Stromal cell of bone marrow (primary cell): ENCODE measurements at places on chromosomes 2 and 18.
A peak's percentile ranks its signal among the peaks of the same experiment; 100 is the strongest.

- DNase-seq, result no peak
Measured at GRCh38 chr2:32274289-32274688, 3.4 kb upstream of the YIPF4 start.

DNA sequence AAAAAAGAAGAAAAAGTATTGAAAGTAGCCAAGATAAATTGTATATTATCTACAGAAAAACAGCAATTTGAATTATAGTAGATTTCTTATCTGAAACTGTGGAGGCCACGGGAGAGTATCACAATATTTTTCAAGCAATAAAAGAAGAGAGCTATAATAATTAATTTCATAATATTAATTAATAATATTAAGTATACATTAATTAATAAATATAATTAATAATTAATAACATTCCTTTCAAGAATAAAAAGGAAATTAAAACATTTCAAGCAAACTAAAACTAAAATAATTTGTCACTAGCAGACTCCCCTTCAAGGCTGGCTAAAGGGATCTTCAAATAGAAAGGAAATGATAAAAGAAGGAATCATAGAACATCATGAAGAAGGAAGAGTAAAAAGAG, 372.7 kb upstream of the KYNU start:
- no peak for DNase-seq

DNA sequence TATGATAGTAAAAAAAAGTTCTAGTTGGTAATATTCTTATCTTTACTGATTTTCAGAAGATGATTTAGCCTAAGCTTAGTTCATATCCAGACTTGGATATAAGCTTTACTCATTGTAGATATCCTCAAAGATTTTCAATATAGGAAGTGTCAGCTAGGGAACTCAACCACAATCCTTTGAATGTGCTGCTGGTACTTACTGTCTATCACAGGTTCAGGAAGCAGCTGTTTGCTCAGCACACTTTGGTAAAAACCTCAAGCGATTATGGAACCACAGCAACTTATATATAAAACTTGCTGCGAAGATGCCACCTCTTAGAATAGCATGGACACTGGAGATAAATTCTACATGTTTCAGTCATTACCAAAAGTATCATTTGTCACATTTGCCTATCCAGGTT, 60.1 kb upstream of the TNFRSF11A start:
- DNase-seq, result no peak

- DNase-seq, result peak; percentile 37
Measured at GRCh38 chr2:40165509-40165844, 286.4 kb downstream of the SLC8A1 start.

DNA sequence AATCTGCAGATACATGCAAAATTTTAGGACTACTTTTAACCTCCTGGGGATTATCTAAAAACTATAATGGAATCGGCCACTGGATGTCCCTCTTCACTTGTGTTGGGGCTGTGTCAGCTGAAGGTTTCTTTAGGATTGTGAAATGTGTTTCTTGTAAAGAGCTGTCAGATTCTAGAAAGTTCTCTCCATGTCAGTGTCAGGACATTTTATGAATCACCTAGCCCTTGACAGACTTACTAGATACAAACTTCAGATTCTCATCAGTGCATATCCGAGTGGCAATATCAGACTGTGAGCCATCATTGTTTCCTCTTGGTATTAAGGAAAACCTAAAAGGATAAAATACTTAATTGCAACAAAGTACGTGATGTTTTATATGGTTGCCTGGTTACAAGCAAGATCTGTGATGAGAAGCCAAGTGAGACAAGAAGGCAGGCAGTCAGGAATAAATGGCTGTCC, 107.3 kb downstream of the CPS1 start:
- peak; percentile 16 for DNase-seq

- DNase-seq, result no peak
Measured at GRCh38 chr2:145771525-145771924, 1251.6 kb upstream of the ZEB2 start.

DNA sequence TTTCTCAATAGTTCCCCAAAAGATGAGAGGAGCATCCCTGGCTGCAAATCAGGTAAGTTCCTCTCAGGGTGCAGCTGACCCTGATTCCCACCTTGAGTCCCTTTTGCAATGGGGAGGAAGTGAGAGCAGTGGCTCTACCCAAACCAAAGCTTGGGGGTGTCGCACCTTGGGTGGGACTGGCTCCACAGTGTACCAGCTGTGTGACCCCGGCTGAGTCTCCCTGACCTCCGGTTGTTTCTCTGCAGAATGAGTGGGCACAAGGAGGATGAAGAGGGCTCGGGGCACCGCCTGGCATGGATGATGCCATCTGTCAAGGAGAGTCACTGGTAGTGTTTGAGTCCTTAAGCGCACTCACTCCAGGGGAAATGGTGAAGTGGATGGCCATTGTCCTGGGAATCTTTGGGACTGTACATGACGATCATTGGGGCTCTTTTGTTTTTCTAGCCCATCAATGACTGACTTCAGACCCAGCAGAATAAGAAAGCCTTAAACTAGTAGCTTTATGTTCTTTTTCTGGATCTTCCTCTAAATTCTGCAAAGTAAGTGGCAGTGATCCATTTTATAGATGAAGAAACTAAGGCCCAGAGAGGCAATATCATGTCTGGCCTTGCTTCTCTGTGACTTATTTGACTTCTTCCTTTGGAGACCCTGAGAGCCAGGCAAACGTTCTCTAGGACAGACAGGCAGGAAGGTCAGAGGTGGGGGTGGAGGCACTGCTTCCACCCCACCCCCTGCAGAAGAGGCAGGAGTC, 106.3 kb upstream of the ST3GAL5 start:
- no peak for DNase-seq

- no peak for DNase-seq
Measured at GRCh38 chr2:137942037-137942832, 22.0 kb upstream of the HNMT start.

DNA sequence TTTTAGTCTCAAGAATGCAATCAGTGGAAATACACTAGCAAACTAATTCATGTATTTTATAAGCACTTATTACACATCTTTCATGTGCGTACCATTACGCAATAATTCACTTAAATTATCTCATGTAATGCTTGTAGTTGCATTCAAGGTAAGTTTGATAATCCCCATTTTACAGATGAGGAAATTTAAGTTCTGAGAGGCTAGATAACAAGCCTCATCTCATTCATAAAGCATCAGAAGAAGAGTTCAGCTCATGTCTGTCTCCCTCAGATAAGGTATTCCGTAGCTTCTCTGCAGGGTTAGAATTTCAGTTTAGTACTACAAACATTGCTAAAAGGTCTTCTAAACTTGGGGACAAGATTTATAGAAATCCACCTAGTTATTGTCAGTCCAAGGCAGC, 47.8 kb downstream of the HNMT start:
- no peak for DNase-seq

DNA sequence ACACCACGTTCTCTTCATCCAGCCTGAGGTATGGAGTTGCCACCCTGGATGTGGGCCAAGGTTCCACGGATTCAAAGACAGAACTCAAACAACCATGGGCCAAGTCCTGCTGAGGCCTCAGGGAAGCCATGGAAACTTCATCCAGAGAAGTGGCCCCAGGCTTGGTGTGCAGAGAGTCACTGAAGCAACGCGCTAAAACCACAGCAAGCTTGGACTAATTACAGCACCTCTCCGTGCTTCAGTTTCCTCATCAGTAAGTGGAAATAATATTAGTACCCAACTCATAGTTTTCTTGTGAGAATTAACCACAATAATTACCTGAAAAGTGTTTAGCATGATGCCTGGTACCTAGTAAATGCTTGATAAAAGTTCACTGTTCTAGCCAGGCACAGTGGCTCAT, 19.2 kb upstream of the AP1S3 start:
- no peak for DNase-seq

DNA sequence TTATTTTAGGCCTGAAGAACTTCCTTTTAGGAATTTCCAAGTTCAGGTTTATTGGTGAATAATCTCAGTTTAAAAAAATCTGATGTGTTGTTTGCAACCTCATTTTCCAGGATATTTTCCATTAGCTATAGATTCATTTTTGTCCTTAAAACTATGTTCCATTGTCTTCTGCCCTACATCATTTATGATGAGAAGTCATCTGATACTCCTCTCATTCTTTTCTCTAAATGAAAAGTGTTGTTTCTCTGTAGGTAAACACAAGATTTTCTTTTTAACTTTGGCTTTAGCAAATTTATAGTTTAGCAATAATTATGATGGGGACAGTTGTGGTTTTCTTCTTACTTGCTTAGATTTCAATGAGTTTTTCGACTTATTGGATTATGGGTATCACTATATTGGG, 427.3 kb downstream of the DCDC2C start:
- no peak for DNase-seq

GRCh38 chr2:119051263-119051662, 107.3 kb downstream of the C1QL2 start:
- DNase-seq, result no peak

GRCh38 chr2:2057125-2057721, 273.9 kb downstream of the MYT1L start:
- no peak for DNase-seq

DNA sequence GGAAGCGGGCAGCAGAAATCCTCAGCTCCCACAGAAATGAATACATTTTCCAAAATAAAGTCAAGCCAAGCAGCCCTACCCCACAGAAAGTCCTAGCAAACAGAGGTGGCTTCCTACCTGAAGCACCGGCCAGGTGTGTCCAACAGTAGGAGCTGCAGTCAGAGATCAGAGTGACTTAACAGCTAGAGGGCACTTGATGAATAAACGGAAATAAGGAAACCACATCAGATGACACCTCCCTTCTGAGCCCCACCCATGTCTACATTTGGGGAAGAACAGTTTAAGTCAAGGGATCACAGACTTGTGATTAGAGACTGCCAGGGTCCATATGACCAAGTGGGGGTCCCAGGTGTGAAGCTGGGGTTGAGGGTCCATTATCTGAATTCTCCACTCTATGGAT, at the start of gene CXCR1:
Gene CXCR1, minus strand, starts transcription at position 172 of the 400 bp plus-strand sequence. CDS start 1,751 bp downstream, outside the sequence.
- DNase-seq, result no peak

DNA sequence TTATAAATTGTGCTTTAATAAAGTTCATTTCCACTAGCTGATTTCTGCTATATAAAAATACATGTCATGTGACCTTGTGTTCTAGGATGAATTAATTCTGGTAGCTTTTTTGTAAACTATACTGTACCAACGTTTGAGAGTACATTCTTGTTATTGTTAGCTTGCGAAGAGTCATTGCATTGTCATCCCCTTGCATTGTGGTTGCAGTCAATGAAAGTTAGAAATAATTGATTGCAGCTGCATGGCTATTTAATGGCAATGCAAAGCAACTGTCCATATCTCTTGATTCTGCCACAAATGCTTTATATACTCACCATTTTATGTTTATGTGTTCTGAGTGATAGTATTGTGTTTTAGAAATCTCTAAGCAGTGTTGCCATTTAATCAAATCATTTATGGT, 91.6 kb downstream of the ZNF407 start:
- DNase-seq, result no peak

- no peak for DNase-seq
Measured at GRCh38 chr2:219416938-219417337, 1.2 kb upstream of the DES start.

GRCh38 chr2:232490221-232491138, 2.8 kb upstream of the ECEL1 start:
- DNase-seq, result no peak

GRCh38 chr2:7117076-7117475, 199.9 kb downstream of the RNF144A start:
- no peak for DNase-seq

DNA sequence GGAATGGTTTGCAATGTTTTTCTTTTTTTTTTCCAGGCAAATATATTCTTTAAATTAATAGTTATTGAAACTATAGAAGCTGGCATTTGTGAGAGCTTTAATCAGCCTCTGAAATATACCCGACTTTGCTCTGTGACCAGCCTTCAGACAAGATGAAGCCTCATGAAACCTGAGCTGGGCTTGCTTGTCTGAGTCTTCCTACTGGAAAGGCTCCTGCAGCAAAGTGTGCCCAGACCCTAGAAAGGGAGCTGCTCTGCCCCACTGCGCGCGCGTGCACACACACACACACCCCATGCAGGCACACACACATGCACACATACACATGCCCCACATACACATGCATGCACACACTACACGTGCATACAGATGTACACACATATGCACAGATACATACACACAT, 203.3 kb upstream of the NT5C1B start:
- DNase-seq, result no peak

GRCh38 chr18:7457262-7457661, 109.9 kb upstream of the PTPRM start:
- no peak for DNase-seq

DNA sequence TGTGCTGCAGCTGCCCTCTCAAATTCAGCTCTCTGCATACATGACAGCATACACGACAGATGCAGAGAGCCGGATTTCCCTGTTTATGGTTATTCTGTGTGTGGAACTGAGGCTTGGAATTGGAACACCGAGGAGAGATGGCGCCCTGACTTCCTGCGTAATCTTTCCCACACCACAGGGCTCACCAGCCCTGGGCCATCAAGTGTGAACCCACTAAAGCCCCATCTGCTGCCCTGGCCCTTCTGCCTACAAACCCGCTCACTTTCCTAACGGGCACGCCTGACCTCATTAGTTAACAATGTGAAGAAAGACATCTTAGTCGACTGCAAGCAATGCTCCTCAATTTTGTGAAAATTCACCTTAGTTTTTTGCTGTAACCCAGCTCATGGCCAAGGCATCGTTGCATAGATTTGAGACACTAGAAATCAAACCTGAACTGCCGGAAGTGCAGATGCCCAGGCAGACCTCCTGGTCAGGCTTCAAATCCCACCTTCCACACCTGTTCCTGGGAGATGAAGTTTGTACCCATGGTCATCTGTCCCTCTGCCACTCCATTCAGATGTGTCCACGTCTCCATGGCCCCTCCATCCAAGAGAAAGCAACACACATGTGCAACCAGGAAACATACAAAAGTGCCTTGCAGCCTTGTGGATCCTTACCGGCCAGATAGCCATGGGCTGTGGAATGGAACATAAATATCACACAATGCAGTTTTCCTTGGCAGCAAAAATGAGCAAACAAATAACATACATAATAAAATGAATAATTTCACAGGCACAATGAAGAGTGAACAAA, 5.0 kb upstream of the CIDEA start:
- no peak for DNase-seq

- DNase-seq, result no peak
Measured at GRCh38 chr2:28129955-28130695, 239.6 kb downstream of the BABAM2 start.

- no peak for DNase-seq
Measured at GRCh38 chr18:74463254-74463653, 6.1 kb upstream of the DIPK1C start.

DNA sequence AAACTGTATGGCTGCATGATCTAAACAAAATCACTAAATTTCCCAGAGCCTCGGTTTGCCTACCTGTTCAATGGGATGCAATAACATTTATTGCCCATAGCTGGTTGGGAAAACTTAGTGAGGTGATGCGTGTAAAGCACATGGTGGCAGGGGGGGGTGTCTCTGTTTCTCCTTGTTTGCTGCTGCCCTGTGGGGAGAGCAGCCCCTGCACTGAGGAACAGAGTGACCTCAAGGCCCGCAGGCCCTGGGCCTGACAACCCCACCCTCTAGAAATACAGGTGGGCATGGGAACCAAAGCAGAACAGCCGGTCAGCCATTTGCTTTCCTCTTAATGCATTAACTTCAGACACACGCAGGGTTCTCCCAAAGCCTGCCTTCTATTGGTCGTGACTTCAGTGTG, 55.1 kb upstream of the SLC66A3 start:
- DNase-seq, result no peak
